ENCODE measurements at places on chromosomes 2 and 18. TPM values are rescaled to one million over a fixed set of nuclear protein-coding genes. Genes with fewer than 3 reads are reported as not detected.

HOXD12 gene
- not detected for total RNA-seq

NCL gene
- total RNA-seq: 403 TPM

R3HDM1 gene
- 26.0 TPM for total RNA-seq

MTX2 gene
- 25.5 TPM for total RNA-seq

EFEMP1 gene
- 12.7 TPM for total RNA-seq

ASXL3 gene
- 0.32 TPM for total RNA-seq

EPB41L5 gene
- 16.8 TPM for total RNA-seq

DNA sequence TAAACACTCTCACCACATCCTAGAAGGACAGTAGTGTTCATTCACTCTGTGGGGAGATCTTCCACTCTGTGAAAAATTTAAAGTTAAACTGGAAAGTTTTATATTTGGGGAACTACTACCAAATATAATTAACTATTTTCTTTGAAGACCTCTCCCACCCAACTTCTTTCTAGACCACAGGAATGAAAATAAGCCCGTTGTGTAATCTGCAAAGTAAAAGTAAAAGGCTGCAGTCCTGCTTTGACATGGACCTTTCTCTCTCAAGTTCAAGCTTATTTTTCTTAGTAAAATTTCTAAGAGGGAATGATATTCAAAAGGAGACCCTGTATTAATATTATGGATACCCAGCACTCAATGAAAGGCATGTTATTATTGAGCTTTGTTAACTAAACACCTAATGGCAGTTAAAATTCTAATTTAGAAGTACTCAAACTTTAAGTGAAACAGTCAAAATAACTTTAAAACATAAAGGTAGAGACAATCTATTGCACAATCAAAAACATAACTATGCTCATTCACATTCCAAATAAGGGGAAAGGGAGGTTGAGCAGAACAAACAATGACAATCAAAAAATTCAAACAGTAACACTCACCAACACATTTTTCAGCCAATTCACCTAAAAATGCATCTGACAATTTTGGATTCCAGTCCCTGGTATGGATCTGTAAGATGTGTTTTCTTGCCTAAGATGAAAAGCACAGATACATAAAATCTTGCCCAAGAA lies 98.5 kb downstream of the ATAD2B start:
- ATAC-seq: no peak

GRCh38 chr2:150698016-150698661 lies 210.7 kb upstream of the RND3 start:
- ATAC-seq: no peak

- no peak for ATAC-seq
Measured at GRCh38 chr2:157307021-157307420, 18.6 kb downstream of the ERMN start.

DNA sequence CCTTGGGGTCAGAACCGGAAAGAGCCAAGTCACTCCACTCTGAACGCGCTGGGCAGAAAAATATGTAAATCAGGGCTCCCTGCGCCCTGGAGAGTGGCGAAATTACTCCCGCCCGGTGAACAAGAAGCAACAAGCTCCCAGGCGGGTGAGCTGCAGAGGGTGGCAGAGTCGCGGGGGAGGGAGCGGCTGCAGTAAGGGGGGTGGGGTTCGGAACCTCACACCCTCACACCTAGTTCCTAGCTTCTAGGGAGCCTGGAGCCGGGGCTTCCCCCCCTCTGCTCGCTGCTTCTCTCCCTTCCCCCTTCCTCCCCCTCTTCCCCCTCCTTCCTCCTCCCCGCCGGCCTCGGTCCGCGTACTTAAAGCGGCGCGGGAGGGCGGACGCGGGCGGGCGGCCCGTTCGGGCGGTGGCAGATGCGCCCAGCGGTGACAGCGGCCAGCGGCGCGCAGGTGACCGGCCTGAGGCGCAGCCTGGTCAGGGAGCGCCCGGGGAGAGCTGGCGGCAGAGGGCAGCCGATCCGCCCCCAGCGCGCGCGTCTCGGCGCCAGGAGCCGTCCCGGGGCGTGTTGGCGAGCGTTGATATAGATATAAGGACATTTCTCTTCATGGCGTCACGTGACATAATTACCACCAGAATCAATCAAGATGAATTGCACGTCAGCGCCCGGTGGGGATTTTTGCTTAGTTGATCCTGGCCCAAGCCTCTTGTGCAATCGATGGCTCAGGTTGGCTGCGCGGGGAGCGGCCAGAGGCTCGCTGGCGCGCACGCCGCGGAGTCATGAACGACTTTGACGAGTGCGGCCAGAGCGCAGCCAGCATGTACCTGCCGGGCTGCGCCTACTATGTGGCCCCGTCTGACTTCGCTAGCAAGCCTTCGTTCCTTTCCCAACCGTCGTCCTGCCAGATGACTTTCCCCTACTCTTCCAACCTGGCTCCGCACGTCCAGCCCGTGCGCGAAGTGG lies at the start of gene HOXD11:
Gene HOXD11 (plus strand): TSS at position 700 of the 959 bp plus-strand sequence. CDS start 76 bp downstream, at position 776.
- peak; percentile 69 for ATAC-seq

DNA sequence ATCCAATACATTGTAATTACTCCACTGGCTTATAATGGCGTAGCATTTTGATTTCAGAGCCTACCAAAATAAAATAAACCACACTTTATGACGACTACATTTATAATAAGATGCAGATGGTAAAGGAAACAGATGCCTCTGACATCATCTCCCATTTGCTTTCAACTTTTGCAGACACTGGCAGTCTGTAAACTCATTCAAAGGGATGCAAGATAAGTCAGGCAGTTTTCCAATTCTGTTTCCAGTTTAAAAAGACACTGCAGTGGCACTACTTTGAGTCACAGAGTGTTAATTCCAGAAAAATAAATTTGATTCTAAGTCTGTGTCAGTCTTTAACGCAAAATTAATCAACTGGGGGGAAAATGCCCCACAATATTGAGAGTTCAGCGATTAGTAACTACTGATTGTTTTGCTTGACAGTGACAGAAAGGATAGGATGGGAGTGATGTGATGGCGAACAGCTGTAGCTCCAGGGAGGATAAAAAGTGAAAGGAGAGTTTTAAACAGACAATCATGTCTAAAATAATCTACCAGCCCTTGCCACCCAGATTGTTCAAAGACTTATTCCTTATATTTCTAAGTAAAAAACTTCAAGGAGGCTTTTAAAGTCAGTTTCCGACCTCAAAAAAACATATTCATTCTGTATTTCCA lies 6.7 kb downstream of the DSEL start:
- no peak for ATAC-seq

GRCh38 chr2:2974982-2975381 lies 402.6 kb downstream of the EIPR1 start:
- no peak for ATAC-seq

- no peak for ATAC-seq
Measured at GRCh38 chr2:45191146-45191863, 182.1 kb upstream of the SIX2 start.

DNA sequence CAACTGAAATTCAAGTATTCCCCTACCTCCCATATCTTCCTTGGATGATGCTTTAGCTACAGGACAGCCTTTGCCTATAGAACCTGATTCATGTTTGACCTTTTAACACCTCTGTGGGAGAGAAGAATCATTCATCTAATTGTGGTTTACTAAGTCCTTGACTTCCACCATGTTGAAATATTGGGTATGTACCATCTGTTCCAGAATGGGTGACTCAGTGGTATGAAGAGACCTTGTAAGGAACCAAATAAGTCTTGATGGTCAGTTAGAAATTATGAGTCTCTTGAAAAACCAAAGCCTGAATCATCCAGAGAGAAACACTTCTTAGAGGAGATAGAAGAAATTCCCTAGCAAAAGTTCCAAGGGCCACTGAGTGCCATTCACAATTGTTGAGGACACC lies 27.5 kb downstream of the STAMBP start:
- no peak for ATAC-seq

DNA sequence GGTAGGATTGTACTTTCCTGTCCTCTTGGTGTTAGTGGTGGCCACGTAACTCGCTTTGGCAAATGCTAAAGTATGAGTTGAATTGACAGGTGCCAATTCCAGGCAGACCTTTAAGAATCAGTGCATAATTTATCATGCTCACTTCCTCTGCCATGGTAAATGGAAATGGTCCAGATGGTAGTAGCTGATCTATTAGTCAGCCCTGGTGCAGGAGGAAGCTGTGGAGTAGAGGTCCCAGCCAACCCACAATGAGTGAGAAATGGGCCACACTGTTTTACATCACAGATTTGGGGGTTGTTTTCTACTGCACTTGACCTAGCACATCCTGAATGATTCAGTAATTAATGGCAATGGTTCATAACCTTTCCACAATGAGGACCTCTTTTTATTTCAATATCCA lies 104.4 kb downstream of the RGPD3 start:
- ATAC-seq: no peak

- no peak for ATAC-seq
Measured at GRCh38 chr2:187299122-187299906, 148.7 kb downstream of the CALCRL start.

GRCh38 chr2:239724851-239725550 lies 300.1 kb downstream of the NDUFA10 start:
- no peak for ATAC-seq

GRCh38 chr2:135786823-135787222 lies 45.2 kb downstream of the UBXN4 start:
- no peak for ATAC-seq

GRCh38 chr18:44107187-44107586 lies 573.5 kb upstream of the SETBP1 start:
- ATAC-seq: peak; percentile 20

- ATAC-seq: no peak
Measured at GRCh38 chr2:223532161-223532560, 70.0 kb downstream of the SCG2 start.

- ATAC-seq: peak; percentile 99
Measured at GRCh38 chr2:114170070-114170469, 272.4 kb upstream of the DPP10 start.

GRCh38 chr2:176159663-176160250 lies 2.6 kb downstream of the HOXD3 start:
- no peak for ATAC-seq

DNA sequence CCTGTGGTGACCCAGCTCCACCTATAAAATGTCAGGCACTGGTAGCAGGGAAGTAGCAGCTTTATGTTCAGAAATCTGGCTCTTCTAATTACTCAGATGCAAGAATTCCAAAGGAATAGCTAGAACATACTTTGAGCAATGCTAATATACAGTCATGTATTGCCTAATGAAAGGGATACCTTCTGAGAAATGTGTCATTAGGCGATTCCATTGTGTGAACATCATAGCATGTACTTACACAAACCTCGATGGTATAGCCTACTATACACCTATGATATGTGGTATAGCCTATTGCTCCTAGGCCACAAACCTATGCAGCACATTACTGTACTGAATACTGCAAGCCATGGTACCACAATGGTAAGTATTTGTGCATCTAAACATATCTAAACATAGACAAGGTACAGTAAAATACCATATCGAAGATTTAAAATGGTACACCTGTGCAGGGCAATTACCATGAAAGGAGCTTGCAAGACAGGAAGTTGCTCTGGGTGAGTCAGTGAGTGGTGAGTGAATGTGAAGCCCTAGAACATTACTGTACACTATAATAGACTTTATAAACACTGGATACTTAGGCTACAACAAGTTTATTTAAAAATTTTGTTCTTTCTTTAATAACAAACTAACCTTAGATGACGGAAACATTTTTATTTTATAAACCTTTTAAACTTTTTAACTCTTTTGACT lies 50.3 kb upstream of the ETAA1 start:
- ATAC-seq: peak; percentile 62

All from esophagus mucosa (tissue), 1 donor.